LNCaP clone FGC (cell line): ENCODE measurements at places on chromosomes 4 and X.

GRCh38 chr4:144489831-144490230 lies 156.1 kb upstream of the HHIP start:
- DNase-seq = no peak

DNA sequence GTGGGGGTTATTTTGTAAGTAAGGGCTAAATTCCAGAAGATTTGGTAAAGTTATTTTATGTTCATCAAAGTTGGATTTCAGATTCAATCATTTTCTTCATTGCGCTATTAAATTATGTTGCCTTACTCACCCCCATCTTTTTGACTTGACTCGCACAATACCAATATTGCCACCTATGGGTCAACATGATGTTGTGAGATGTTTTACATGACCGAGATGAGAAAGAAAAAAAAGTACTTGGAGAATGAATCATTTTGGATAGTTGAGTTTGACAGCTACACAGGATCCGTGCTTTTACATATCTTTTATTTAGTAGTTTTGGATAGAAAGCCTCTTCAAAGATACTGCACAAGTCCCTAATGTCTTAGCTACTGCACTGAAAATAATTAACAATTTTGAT lies 224.2 kb upstream of the EMCN start:
- DNase-seq = peak; percentile 26

DNA sequence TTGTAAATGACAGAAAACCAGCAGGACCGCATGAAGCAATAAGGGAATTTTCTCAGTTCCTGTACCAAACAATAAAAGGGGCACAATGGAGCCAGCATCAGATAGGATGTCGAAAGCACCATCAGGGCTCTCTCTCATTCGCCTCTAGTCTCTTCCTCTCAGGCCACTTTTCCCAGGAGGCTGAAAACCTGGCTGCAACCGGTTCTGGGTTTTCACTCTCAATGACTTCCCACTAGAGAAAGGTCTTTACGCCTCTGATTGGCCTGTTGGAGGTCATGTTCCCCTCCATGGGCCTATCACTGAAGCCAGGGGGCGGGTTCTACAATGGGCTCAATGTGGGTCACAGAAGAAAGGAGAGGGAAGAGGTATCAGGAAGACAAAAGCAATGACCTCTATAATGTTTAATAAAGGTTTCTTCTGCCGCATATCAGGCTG lies 29.3 kb downstream of the ZNF827 start:
- no peak for DNase-seq

- DNase-seq = no peak
Observed at GRCh38 chr4:56298236-56298635, 89.1 kb downstream of the AASDH start.

DNA sequence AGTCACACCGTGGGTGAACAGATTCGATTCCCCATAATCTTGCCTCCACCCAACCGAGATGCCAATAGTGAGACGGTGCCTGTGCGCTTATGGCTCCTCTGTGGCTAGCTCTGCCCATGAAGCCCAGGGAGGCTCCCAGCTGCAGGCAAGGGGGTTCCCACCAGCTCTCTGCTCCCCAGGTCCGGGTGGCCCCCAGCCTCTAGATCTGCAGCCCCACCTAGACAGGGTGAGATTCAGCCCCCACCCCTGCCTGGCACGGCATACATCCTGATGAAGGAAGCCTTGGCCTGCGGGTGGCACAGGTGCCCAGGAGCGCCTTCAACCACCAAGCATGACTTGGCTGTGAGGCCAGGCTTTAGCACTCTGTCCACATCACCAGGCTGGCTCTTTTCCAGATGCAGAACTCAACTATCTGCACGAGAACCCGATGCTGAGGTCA lies 40.6 kb downstream of the WDR1 start:
- DNase-seq = no peak

DNA sequence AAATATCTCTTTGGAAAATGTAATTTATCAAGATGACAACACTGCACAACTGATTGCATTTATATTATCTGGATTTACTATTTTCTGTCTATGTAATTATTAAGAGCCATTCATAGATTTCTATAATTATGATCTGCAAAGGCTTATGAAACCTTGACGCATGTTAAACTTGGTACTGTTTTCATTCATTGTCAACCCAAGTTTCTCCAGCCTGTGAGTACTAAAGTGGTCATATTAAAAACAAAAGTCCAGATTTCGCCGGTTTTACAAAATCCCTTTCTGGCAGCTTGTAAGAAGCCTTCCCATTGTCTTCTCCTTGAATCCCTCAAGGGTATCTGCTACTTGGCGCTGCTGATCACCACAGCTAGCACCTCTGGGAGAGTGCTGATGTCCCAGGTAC lies 19.7 kb upstream of the GRPR start:
- DNase-seq = no peak

GRCh38 chrX:29542152-29542551 lies 673.2 kb upstream of the MAGEB2 start:
- DNase-seq = no peak

DNA sequence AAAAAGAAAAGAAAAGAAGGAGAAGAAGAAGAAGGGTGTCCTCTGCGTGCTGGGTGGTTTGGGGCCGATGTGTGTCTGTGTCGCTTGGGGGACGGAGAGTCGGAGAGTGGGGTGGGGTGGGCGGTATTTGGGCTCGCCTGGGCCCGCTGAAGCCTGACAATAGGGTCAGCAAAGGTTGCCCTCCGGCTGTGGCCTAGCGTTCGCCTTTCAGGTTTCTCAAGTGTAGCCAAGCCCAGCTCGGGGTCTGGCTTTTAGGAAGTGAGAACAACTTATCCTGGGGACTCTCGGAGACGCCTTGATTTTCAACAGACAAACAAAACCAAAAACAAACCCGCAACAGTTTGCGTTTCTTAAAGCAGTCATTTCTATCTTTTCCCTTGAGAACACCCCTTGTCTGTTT lies 4.1 kb upstream of the SOX3 start:
- DNase-seq = no peak

GRCh38 chrX:27953171-27953570 lies 28.1 kb downstream of the DCAF8L1 start:
- no peak for DNase-seq

DNA sequence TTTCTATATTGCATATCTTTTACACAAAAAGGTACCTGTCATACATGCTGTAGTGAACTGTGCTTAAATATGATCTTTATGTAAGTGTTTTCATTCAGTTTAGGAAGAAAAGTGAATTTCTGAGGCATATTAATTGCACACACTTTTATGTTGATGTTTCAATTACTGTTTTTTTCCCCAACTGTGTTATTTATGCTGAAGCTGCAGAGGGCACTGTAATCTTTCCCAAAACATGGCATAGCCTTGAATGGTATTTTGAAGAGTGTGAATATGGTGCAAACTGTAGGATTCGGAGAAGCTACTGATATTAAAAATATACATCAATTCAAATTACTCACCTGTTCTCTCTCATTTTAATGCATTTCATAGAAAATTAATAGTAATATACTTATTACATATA lies 6.0 kb upstream of the CENPE start:
- no peak for DNase-seq

DNA sequence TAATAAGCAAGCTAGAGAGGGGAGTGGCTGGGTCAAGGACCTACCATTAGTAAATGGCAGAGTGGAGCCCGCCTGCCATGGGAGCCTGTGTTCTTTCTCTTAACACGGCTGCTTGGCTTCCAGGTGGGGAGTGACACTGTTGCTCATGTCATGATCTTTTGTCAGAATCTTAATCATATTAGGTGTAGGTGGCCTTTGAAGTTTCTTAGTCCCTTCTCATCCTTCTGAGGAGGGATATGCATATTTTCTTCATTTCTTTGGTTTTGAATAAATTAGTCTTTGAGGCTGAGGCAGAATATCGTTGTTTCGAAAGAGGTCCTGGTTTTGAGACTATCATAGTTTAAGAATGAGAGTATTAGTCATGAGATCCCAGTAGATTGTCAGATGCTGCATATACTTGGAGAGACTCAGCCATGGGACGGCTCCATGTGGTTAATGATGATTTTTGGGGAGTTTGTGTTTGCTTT lies 28.9 kb downstream of the SNX25 start:
- DNase-seq = no peak

DNA sequence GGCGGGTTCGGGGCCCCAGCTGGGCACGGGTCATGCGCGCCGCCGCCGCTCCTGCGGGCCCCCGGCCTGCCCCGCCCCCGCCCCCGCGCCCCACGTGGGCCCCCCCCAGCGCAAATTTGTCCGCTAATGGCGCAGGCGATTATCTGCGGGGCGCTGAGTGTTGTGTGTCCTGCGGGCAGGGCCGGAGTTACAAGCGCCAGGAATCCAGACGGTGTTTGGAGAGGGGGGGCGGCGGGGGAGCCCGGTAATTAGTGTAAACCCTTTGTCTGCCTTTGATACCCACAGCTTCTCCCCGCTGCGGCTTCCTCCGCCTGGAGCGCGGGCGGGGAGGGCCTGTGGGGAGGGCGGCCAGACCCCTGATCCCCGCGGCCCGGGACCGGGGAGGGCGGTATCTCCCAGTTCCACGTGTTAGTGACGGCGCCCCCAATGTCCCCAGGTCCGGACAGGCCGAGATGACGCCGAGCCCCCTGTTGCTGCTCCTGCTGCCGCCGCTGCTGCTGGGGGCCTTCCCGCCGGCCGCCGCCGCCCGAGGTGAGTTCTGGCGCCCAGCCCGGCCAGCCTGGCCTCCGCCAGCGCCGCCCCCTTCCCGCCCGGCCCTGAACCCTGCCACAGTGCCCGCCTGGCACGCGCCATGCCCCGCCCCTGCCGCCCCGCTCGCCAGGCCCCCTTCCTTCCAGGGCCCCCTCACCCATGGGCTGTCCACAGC lies 761 bp downstream of the FGFRL1 start:
- no peak for DNase-seq

DNA sequence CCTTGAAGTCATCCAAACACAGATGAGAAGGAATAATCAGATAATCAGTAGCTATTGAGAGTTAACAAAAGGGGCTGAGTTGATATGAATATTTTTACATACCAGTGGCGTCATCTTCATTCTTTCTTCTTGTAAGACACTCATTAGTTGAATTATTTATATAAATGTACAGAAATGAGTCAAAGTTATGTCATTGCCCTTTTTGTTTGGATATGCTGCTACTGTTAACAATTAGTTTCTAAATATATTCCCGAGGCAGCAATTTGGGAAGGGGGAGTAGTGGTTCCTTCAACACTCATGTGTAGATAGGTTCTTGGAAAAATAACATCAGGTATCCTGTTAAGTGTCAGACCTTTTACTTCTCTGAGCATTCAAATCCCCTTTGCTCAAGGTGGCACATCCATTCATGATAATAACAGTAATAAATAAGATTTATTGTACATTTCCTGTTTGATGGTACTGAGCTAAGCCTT lies 436.6 kb downstream of the SPRY1 start:
- DNase-seq = no peak

GRCh38 chr4:105154576-105154975 lies 7.9 kb downstream of the TET2 start:
- no peak for DNase-seq

- no peak for DNase-seq
Observed at GRCh38 chrX:2972391-2972790, 34.0 kb upstream of the ARSH start.

GRCh38 chrX:44062840-44063239 lies 89.7 kb upstream of the NDP start:
- DNase-seq = no peak

GRCh38 chrX:154751203-154751668 lies 359 bp upstream of the GAB3 start:
- no peak for DNase-seq

GRCh38 chrX:145405012-145405411 lies 157.7 kb downstream of the SPANXN1 start:
- no peak for DNase-seq

DNA sequence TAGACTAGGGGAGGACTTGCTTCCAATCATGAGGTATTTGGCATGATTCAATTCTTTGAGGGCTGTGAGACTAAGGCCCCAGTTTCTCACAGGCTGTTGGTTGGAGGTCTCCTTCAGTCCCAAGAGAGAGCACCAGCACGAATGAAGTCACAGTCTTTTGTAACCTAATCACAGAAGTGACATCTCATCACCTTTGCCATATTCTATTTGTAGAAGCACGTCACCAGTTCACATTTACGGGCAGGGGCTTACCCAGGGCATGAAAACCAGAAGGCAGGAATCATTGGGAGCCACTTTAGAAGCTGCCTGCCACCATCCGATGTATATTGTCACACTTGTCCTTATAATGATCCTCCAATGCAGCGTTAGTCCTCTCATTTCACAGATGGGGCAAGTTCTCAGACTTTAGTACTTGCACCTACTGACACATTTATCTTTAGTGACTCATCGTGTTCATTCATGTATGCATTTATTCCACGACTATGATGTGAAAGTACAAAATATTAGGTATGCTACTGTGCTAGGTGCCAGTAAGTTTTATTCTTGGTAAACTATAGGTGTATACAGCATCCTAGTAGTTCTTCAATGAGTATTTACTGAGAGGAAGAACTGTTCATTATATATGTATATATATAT lies 163.8 kb upstream of the PGRMC2 start:
- DNase-seq = no peak

- DNase-seq = no peak
Observed at GRCh38 chr4:126890383-126890782, 742.4 kb upstream of the INTU start.

GRCh38 chr4:110737931-110738330 lies 115.1 kb upstream of the PITX2 start:
- DNase-seq = no peak

DNA sequence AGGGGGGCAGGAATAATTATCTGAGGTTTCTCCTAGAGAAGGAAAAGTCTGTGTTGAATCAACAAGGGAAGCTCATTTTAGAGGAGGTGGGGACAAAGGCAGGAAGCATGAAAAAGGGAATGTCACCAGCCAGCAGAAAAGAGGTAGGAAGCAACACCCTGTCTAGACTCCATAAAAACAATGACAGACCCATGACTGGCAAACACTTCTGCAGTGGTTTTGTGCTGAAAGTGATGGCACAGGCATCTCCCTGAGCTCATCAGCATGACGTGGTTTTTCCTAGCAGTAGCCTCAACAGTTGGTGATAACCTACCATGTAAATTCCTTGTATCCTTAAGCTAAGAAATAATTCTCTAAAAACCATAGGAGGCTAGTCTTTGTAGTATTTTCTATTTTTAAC lies 110.7 kb upstream of the GALNT7 start:
- no peak for DNase-seq

DNA sequence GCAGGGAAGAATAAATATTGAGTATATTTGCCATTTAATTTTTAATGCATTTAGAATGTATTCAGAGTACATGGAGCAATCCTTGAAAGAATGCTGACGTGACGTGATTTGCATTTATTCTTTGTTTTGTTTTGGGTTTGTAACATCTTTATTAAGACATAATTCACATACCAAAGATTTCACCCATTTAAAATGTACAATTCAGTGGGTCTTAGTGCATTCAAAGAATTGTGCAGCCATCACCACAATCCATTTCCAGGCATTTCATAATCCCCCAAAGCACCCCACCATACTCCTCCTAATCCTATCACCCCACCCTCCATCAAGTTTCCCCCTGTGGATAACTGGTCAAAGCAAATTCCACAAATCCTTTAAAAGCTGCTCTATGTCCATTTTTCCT lies 87.4 kb downstream of the FAM9B start:
- DNase-seq = no peak

DNA sequence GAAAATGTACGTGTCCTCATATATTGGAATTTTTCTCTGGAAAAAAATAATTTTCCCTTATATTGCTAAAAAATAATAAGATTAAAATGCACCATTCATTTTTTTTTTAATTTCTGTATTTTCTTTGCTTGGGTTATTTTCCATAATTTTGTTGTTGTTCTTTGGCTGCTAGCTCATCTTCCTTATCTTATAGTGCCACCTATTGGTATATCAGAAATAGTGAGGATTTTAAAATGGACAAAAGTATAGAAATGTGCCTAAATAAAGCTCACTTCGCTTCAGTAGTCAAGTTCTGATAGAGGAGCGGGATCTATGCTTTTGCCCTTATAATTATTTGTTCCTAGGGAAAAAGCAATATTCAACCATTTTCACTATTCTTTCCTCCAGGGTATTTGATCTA lies 134.8 kb downstream of the NAP1L3 start:
- DNase-seq = no peak

GRCh38 chrX:153662266-153662665 lies 11.3 kb downstream of the PNCK start:
- no peak for DNase-seq
